ENCODE measurements at places on chromosomes 13 and 19.

GRCh38 chr19:18633321-18633720, 3.5 kb upstream of the KLHL26 start:
- no peak for DNase-seq

DNA sequence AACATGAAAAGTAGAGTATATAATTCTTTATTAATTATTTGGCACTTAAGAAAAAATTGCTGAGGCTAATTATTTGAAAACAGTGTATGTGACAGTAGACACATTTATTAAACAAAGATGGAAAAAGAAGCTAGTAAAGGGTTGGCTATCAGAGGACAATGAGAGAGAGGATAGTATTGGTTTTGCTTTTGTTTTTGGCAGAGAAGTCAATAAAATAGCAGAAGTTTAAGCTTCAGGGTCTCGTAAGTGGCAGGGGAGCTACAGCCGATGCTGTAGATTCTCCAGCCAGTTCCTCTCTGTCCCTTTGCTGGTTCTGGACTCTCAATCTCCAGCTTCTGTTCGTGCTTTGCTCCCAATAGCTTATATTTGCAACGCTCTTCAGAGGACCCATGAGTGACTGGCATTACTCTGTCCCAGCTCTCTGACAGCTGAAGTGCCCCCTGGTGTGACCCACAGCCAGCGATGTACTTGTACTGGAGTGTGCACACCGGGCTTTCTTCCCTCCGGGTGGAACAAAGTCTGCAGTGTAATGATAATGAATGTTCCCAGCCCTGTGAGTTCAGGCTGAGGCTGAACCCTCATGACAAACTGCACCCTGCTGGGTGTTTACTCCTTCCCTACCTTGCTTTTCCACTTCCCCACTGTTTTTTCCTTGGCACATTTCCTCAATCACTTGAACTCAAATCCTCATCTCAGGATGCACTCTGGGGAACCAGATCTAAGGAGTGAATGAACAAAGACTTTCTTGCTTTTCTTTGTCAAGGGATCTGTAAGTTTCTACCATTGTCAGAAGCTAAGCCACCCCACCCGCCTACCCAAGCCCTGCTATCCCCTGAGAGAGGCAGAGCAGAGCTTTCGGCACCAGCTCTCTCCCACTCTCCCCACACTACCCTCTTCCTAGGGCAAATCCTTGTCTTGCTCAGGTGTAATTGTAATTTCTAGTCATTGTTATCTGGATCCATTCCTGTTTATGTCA, 254.8 kb downstream of the LHFPL6 start:
- DNase-seq: no peak

DNA sequence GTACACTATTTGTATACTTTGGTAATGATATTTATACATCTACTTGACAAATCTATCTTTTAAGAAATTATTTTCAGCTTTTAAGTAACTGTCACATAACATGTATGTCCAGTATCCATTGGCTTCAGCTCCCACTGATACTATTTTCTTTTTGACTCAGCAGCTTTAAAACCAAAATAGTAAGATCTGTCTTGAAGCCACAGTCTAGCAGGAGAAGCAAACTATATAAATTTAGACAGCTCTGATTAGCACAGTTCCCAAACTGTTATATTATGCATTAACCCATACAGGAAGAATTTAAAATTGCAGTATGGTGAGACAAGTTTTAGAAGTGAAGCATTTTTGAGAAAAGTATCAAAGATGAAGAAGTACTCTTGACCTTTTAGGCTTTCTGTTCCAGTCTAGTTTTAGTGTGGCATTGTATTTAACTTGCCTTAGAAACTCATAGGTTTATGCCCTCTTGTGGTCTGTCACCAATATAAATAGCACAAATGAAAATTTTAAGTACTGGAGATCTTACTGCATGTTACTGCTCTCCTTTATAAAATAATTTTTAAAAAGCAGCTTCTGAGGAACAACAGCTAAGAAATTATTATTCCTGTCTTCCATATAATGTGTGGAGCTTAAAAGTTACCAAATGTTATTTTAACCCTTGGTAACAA, 24.7 kb downstream of the URI1 start:
- no peak for DNase-seq

- DNase-seq: peak; percentile 36
These were observed 5.3 kb upstream of the GPR4 start for GRCh38 chr19:45607071-45608029.

DNA sequence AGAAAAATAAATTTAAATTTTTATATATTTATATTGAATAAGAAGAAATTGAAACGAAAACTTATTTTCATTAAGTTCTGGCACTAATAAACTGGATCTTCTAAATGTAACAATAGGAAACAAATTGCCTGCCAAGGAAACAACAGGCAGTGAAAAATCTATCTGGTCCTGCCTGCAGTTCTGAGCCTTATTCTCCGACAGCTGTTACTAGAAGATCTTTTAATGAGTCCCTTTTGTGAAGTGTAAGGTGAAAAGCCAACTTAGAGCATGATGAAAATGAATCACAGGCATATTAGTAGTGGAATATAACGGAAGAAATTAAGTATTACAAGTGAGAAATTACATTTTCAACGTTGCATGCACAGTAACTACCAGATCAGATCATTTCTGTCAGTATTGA, 1002.7 kb upstream of the PCDH20 start:
- DNase-seq: no peak

DNA sequence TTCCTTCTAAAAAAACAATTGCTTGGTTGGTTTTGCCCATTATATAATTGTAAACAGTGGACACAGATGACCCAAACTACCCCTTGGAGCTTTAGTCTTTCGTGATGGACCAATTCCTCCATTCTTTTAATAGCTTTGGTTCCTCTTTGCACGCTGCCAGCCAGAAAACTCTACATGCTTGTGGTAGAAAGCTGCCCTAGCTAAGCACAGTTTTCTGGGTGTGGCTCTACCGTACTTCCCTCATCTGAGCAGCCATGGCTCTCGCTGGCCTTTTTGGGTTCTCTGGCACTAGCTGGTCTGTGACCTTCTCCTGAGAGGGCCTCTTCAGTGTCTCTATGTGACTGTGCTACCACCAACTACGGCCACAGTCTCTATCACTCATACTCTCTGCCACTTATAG, 29.9 kb upstream of the CEBPA start:
- no peak for DNase-seq

DNA sequence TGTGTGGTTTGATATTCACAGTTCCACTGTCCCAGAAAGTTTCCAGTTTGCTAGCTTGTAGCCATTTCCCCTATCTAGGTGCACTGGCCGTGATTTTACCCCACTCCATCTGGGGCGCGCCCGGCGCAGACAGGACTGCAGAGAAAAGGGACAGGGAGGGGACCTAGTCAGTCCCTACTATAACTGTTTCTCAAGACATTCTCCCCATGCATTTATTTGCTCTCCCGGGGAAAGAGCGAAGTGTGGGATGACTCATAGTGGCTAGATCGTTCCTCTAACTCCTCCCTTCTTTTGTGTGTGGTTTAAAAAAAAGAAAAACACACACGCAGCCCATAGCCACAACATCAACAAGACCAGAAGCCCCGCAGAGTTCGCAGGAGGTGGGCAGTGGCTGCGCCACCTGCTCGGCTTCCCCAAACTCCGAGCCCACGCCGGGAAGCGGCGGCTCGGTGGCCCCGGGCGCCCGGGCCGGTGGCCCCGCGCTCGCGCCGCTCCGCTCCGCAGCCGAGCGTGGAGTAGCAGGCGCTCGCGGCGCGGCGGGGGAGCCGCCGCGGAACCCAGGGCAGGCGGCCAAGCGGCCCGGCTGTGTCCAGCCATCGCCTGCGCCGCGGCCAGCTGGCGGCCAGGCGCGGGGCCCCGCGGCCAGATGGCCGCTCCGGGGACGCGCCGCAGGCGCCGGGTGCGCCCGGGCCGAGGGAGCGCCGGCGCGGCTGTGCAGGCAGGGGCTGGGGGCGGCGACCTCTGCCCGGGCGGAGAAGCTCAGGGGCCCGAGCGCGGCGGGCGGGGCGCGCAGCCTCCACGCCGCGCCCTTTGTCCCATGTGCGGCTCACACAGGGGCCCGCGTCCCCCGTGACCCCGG, 653 bp downstream of the TMTC4 start:
- DNase-seq: peak; percentile 50

DNA sequence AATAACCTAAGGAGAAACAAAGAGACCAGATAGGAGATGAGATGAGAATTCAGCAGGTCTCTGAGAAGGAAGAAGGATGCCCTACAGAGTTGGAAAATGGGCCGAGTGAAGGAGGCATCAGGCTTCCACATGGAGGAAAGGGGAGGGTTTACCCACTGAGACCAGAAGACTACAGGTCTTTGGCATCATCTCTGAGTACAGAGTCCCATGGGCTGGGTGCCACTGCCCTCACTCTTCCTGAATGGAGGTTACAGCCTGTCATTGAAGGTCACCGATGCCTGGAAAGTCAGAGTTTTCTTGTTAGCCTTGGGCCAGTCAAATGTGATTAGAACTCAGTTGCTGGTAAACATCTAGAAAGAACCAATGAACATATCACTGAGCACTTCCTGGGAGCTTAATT, 9.9 kb downstream of the ZNF302 start:
- DNase-seq: no peak

DNA sequence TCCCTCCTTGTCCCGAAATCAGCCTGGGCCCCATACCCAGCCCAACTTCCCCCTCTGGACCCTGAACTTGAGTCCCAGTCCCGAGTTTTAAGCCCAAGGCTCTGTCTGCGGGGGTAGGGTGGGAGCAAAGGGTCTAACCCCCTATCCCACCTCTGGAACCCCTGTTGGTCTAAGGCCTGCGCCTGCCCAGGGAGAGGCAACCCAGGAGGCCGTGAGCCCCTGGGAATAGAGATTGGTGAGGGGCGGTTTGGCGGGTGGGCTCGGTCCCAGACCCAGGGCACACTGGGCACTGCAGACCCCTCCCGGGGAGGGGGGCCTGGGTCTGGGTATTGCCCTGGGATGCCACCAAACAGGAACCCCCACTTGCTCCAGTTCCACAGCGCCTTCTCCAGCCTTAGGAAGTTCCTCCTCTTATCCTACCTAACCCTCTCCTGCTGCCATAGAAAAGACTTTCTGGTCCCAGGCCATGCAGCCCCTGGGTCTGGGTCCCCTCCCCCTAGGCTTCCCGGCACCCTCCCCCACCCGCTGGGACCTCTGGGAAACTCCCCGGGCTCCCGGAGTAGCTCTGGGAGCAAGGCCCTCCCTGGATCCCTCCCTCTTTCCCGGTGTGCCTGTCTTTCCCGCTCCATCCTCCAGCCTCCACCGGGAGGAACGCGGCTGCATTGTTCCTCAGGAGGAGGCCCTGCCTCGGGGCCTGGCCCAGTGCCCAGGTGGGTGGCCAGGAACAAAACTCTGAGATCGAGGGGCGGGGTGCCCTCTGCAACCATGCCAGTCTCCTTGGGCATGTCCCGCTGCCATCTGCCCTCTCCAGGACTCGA, 33.6 kb upstream of the NANOS3 start:
- DNase-seq: no peak

- no peak for DNase-seq
These were observed 1.6 kb downstream of the ZNF546 start for GRCh38 chr19:39998501-39998900.
